ENCODE measurements at places on chromosomes 5 and 9. TPM values are rescaled to one million over a fixed set of nuclear protein-coding genes. Genes with fewer than 3 reads are reported as not detected.

DNA sequence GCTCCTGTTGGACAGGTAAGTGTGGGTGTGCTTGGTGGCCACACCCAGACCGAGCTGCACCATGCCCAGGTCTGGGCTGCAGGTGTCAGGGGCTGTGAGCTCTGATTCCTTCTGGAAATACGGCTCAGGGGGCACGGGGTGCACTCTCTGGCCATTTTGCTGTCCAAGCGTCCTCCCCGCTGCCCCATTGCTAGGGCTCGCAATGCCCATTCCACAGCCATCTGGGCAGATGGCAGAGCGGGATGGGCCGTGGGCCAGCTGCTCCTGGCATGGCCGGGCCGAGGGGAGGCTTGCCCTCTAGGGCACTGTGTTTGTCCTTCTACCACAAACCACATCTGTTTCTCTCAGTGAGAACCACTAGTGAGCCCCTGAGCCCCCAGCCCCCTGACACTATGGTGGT lies 67.9 kb upstream of the RXRA start:
- no peaks in the 10 kb centered on the region for H3K36me3 ChIP-seq
- H3K27me3 ChIP-seq, result no peaks in the 10 kb centered on the region
- DNase-seq, result no peak

- no peak for DNase-seq
- no peaks in the 10 kb centered on the region for H3K27me3 ChIP-seq
- H3K36me3 ChIP-seq, result no peaks in the 10 kb centered on the region
- no peaks in the 10 kb centered on the region for H3K4me1 ChIP-seq
- H3K27ac ChIP-seq, result no peak overlapping the region
- no peak overlapping the region for H3K4me3 ChIP-seq
Observed at GRCh38 chr9:73073337-73074175, 78.1 kb upstream of the ANXA1 start.

HMMR gene
- total RNA-seq, result 144 TPM

DNA sequence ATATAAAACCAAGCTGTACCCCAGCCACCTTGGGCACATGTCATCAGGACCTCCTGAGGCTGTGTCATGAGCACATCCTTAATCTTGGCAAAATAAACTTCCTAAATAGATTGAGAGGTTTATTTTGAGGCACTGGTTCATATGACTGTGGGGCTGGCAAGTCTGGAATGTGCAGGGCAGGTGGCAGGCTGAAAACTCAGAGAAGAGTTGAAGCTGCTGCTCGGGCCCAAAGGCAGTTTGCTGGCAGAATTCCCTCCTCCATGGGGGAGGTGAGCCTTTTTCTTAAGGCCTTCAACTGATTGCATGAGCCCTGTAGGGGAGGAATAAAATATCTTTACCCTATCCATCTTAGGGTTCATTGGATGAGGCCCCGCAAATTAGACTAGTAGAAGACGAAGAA lies 72.2 kb upstream of the CDK20 start:
- H3K27me3 ChIP-seq, result no peaks in the 10 kb centered on the region
- H3K4me1 ChIP-seq, result peaks cover 10% of the 10 kb centered on the region
- H3K36me3 ChIP-seq, result no peaks in the 10 kb centered on the region
- H3K27ac ChIP-seq, result no peak overlapping the region

GRCh38 chr9:106106396-106106795 lies 412.1 kb downstream of the TMEM38B start:
- no peak overlapping the region for H3K27ac ChIP-seq
- H3K36me3 ChIP-seq, result no peaks in the 10 kb centered on the region
- H3K4me3 ChIP-seq, result no peak overlapping the region
- H3K27me3 ChIP-seq, result no peaks in the 10 kb centered on the region
- H3K4me1 ChIP-seq, result peaks cover 8% of the 10 kb centered on the region
- DNase-seq, result no peak

HACD4 gene
- total RNA-seq, result 1.2 TPM
